ENCODE measurements at places on chromosomes 1 and 21.

- no peak for DNase-seq
Measured at GRCh38 chr1:216805233-216805632, 82.0 kb upstream of the ESRRG start.

DNA sequence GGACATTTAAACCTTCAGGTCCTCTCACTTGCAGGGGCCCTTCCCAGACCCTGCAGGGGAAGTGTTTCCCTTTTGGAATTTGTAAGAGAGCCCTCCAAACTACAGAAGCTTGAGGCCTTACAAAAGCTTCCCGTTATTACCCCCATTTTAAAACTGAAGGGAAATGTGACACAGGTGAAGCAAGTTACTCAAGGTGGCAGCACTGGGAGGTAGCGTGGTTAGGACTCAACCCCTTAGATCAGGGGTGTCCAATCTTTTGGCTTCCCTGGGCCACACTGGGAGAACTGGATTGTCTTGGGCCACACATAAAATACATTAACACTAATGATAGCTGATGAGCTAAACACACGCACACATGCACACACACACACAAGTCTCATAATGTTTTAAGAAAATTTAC, 15.8 kb upstream of the ZC3H12A start:
- DNase-seq = no peak

DNA sequence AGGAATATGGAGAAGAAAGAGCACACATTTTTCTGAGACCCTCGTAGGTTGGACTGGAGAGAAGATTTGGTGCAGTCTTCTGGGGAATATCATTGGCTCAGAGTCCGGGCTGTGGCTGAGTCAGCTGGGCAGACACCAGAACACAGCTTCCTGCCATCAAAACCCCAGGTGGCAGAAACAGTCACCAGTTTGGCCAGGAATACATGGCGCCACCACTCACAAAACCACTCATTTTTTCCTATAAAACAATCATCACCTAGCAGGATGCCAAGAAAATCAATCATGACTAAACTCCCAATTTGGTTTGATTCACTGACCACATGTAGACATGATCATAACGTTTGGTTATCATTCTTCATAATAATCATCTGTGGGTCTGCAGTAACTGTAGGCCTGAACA, 178.1 kb upstream of the PBX1 start:
- no peak for DNase-seq

- DNase-seq = no peak
Measured at GRCh38 chr1:183040547-183040971, 17.3 kb downstream of the LAMC1 start.

Data from H7 (cell line).